MM.1S (cell line): ENCODE measurements at places on chromosomes 11 and 22.

GRCh38 chr11:104531075-104531474 is 367.1 kb upstream of the PDGFD start:
- DNase-seq, result no peak

DNA sequence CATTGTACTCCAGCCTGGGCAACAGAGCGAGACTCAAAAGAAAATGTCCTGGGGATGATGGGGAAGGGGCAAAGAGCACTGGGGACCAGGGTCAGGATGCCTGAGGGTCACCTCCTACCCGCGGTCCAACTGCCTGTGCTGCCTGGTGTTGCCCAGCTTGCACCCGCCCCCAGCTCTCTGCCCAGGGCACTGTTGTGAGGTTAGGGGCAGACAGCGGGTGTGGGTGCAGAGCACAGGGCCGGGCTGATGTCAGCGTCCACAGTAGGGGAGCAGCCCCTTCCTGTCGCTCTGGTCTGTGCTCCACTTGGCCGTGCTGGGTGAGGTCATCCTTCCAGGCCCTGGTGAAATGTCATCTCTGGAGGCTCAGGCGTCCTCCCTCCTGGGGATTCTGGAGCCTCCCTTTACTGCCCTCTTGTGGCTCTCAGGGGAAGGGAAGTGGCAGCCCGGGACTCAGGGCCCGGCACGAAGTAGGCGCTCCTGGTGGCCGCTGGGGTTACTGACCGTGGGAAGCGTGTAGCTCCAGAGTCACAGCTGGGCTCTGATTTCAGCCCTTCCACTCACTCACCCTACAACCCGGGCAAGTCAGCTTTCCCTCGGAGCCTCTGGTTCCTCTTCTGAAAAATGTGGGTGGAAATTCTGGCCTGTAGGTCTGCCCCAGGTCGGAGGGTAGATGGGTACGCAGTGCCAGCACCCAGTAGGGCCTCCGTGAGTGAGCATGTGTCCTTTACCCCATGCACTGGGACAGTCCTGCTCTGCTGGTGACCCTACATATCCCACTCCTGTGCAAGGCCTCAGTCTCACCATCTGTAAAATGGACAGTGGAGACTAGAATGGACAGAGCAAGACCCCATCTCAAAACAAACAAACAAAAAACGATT is 17.3 kb upstream of the PRR5 start:
- DNase-seq, result peak; percentile 74

- DNase-seq, result no peak
Observed at GRCh38 chr22:35192129-35192918, 65.0 kb upstream of the HMGXB4 start.

DNA sequence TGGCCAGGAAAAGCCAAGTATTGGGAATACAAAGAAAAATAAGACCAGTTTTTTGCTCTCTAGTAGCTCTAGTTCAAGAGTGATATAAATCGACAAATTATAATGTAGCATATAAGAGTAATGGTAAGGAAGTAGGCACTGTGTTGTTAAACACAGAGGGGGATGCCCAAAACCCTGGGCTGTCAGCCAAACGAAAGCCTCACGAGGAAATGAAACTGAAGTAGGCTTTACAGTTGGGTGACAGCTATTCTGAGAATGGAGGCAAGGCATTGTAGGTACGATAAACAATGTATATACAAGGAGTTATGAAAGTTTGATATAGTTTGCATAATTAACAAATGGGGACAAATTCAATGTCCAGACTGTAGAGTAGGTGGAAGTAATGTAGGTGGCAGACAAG is 176.4 kb downstream of the FAM181B start:
- DNase-seq, result peak; percentile 87

DNA sequence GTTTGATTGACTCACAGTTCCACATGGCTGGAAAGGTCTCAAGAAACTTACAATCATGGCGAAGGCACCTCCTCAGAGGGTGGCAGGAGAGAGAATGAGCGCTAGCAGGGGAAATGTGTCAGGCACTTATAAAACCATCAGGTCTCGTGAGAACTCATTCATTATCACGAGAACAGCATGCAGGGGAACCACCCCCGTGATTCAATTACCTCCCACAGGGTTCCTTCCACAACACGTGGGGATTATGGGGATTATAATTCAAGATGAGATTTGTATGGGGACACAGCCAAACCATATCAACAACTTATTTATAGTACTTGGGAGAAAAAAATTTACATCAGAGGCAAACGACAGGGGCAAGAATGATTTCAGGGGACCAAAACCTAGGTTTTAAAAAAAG is 3.0 kb downstream of the ME3 start:
- no peak for DNase-seq

GRCh38 chr11:40328890-40329614 is 1130.4 kb downstream of the LRRC4C start:
- DNase-seq, result no peak

DNA sequence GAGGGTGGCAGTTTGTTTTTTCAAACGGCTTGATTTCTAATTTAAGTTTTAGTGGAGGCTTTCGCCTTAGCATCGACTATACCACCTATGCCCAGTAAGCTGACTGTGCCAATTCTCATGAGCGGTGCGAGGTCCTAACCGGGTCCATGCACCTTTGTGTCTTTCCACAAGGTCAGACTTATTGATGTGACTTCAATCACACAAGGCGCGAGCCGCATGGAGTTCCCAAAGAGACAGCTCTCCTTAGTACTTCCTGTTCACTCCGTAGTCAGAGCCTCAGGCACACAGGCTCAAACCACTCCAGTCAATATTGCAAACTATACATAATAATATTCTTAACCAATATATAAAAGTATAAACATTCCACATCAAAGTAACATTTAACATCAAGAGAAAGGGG is 18.2 kb downstream of the ST14 start:
- DNase-seq, result no peak

DNA sequence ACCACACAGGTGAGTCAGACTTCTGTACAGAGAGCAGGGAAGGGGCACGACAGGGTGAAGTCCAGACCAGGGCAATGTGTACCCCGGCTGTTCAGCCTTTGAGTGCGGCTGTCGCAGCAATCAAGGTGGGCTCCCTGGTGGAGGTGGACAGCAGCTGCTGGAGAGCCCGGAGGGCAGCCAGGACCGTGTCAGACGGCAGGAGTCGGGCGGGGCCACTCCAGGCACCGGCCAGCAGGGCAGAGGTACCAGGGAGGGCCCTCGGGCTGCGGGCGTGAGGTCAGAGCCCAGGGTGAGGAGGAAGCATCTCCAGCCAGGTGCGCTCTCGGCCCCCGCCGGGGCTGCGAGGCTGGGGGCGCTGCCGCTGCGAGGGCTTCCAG is 802 bp upstream of the PIM3 start:
- DNase-seq, result no peak

DNA sequence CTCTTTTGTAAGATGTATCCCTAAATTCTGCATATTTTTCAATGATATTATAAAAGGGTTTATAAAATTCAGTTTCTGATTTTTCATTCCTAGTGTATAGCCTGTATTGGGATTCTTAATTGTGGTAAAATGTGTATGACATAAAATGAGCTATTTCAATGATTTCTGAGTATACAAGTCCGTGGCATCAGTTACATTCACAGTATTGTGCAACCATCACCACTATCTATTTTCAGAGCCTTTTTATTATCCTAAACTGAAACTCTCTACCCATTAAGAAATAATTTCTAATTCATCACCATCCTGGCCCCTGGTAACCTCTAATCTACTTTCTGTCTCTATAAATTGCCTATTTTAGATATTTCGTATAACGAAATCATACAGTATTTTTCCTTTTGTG is 39.8 kb downstream of the EIF3F start:
- no peak for DNase-seq

GRCh38 chr11:77191429-77191822 is 63.4 kb downstream of the MYO7A start:
- no peak for DNase-seq

DNA sequence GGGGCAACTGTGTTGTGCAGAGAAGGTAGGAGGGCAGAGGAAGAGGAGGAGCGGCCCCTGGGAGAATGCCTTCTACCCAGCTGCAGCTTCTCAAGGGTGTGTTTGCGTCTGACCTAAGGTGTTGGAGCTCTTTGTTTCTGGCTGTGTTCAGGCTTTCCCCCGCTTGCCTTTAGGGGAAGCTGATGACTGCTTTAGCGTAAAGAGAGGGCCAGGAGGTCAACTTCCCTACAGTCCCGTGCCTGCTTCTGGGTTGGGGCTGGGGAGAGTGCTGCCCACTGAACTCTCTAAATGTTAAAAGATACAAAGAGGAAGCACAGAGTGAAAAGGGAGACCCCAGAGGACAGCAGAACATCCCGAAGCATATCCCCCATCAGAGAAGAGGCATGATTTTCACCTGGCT is 99.2 kb downstream of the PTPRJ start:
- no peak for DNase-seq

- DNase-seq, result no peak
Observed at GRCh38 chr11:120682866-120683265, 171.3 kb downstream of the GRIK4 start.

GRCh38 chr22:30265131-30265720 is 1.4 kb downstream of the OSM start:
- no peak for DNase-seq

GRCh38 chr22:46649141-46650077 is 29.2 kb downstream of the GRAMD4 start:
- no peak for DNase-seq

GRCh38 chr11:68695531-68695930 is 11.2 kb downstream of the GAL start:
- no peak for DNase-seq

DNA sequence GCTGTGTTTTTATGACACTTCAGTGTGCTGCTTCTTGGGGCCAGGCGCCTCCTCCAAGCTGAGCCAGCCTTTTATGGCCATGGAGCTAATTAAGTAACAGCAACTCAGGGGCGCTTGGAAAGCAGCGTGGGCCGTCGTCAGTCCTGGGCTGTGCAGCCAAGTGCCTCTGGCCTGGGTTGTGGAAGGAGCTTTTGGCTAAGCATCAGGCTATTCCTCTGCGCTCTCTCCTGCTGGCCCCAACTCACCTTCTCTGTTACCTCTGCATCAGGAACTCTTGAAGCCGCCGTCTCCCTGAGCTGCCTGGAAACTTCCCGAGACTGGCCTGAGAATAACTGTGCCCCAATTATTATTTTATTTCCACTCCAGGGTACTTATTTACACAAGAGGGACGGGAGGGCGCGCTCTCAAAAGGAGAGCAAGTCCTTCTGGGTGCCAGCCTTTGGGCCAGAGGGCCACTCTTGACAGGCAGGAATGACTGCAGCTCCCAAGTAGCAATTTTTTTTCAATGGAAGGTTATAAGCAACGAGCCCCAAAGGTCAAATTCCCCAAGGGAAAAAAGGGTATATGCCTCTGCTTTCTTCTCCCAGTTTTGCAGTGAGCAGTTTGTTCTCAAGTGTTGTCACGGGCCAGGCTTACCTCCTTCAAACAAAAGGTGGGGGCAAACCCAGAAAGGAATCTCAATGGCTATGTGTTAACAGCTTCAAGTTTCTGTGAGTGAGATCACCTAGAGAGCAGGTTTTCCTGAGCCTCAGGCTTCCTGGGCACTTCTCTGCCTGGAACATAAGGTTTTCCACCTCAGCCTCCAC is 38.5 kb upstream of the NAV2 start:
- no peak for DNase-seq

DNA sequence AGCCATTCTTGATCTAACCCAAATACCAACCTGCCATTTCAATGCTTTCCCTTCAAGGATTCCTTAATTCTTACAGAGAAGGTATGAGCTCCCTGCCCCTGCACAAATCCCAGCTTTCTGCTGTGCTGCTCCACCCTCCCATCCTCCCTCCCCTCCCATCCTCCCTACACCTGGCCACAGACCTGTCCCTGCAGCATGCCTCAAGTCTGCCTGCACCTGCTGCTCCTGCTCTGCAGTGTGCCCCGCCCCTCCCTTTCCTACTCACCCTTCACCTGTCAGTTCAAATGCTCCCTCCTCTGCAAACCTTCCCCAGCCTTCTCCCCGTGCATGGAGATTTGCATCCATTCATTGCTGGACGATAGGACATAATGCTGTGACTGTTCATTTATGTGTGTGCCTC is 139.9 kb upstream of the NARS2 start:
- no peak for DNase-seq

GRCh38 chr11:36212564-36213392 is 76.4 kb downstream of the COMMD9 start:
- no peak for DNase-seq

GRCh38 chr22:45838305-45838887 is 138.6 kb downstream of the WNT7B start:
- DNase-seq, result no peak

DNA sequence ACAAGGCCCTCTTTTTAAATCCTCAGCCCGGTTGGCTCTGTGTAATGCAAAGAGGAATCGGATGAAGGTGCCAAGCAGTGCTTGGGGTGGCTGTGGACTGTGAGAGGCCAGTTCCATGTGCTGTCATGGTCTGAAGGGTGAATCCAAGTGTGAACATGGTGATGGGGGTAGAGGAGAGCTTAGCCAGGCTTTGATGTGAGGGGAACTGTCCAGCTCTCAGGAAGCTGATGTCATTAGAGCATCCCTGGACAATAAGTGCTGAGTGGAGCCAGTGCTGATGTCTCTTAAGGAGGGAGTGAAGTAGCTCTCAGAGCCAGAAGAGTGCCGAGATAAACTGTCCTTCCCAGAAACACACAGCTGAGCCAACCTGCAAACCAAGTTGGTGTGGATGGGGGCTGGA is 53.6 kb downstream of the NAV2 start:
- DNase-seq, result no peak

- no peak for DNase-seq
Observed at GRCh38 chr11:73162196-73162740, 20.1 kb upstream of the FCHSD2 start.

- no peak for DNase-seq
Observed at GRCh38 chr11:87368858-87369480, 331.2 kb downstream of the TMEM135 start.

- no peak for DNase-seq
Observed at GRCh38 chr22:20222764-20223420, 45.2 kb downstream of the RTN4R start.

- no peak for DNase-seq
Observed at GRCh38 chr22:28899199-28899853, 16.0 kb downstream of the ZNRF3 start.
